Activated naive CD4-positive, alpha-beta T cell treated with anti-CD3 and anti-CD28 coated beads, Interleukin-2, amount 50 U/mL, for 72 hours (primary cell): ENCODE measurements at places on chromosomes 2 and 18. TPM values are rescaled to one million over a fixed set of nuclear protein-coding genes. Genes with fewer than 3 reads are reported as not detected.

Gene MC4R
- not detected for total RNA-seq

Gene LIMS2
- total RNA-seq: 8.1 TPM

Gene NCL
- 435 TPM for total RNA-seq

Gene KIF1A
- total RNA-seq: 2.1 TPM

Gene GRHL1
- total RNA-seq: 0.59 TPM

Gene SMARCAL1
- 29.2 TPM for total RNA-seq

Gene GPR45
- total RNA-seq: not detected
